HCT116 (cell line): ENCODE measurements at places on chromosomes 6 and 20.

- DNase-seq: no peak
Measured at GRCh38 chr6:12296255-12296573, 6.1 kb downstream of the EDN1 start.

GRCh38 chr6:11650025-11650696, 112.6 kb downstream of the TMEM170B start:
- no peak for DNase-seq

DNA sequence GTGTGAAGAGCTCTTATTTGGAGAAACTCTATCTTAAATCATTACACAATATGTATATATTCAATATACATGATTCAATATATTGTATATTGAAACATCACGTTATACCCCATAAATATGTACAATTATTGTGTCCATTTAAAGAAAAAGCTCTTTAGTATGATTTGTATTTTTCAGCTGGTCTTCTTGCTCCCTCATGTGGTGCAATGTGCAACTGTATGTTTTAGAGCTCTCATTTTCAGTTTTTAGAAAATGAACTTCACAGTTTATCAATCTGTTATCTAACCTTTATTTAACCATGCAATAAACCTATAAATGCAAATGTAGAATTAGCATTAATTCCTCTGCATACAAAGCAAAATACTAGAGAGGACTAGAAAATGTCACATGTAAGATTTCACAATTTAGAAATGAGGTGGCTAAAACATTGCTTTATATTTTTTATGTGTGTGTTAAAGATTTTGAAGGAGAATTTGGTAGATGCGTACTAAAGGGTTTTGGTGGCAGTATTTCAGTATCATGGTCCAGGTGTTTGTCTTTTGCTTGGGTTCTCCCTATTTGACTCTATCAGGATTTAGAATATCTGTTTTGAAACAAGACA, 167.1 kb downstream of the PHF3 start:
- no peak for DNase-seq

GRCh38 chr6:165047952-165048351, 261.5 kb downstream of the C6orf118 start:
- no peak for DNase-seq

- peak; percentile 87 for DNase-seq
Measured at GRCh38 chr6:31366693-31367470, 9.9 kb upstream of the HLA-B start.

DNA sequence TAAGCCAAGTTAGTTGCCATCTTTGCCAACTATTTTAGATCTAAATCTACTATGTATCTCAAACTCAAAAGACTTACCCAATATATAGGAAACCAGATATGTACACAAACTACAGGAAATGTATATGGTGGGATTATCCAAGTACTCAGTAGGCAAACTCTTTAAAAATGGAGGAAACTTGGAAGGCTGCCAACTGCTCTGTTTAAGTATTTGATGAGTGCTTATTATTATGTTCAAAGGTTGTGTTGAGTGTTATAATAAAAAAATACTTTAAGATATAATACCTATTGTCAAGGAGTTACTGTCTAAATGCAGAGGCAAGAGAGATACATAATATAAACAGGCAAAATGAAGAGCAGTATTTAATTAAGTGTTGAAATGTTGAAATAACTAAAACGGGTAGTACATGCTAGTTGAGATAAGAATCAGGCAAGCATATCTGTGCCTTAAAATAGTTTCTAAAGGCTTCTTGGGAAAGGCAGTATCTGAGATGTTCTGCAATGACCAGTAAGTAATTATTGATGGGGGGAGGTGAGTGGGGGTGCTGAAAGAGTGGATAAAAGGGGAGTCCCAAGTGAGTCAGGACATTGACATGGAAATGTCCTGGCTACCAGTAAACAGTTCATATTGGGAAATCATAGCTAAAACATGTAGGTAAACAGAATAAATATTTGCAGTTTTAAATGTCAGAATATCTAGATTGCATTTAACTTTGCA, 6.5 kb upstream of the DST start:
- DNase-seq: no peak

- no peak for DNase-seq
Measured at GRCh38 chr6:157054531-157054979, 268.8 kb downstream of the TMEM242 start.

DNA sequence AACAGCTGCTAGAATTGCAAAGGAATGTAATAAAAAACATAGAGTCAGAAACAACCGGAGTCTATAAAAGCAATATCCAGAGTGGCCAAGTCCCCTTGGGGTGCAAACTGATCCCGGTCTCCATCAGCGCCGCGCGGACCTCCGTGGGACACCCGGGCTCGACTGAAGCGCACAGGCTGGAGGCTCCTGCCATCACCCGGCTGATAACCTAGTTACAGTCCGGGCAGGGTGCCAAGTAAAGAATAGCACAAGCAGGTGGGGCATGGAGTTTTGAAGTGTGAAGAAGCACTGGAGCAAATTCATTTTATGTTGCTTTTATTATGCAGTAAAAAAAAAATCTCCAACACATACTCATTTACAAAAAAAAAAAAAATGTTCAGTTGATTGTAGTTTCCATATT, 205.1 kb upstream of the GMDS start:
- DNase-seq: no peak

- no peak for DNase-seq
Measured at GRCh38 chr6:90083891-90084290, 189.6 kb downstream of the GJA10 start.

DNA sequence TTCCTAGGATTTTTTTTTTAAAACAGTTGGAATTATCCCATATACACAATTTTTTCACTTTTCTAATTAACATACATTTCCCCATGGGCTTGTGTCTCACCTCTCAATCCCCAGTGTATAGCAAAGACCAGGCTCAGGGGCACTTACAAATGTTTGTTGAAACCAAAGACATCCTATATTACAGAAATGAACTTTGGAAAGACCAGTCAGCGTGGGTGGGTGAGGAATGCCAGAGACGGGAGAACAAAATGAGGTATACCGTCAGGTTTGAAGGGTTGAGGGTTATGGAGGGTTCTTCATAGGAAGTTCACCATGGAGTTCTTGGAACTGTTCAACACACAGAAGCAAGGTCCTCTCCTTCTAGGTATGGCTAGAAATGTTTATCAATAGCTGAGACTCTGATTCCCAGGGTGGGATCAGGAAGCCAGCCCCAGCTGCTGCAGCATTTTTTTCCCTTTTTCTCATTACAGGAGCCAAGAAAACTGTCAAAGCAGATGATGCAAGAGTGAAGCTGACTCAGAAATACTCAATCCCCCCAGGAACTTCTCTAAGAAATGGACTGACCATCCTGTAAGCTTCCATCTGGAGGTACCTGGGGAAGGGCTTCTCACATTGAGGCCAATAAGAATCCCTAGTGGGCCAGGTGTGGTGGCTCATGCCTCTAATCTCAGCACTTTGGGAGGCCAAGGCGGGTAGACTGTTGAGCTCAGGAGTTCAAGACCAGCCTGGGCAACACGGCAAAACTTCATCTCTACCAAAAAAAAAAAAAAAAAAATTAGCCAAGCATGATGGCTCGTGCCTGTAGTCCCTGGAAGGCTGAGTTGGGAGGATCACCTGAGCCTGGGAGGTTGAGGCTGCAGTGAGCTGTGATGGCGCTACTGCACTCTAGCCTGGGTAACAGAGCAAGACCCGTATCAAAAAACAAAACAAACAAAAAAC, 15.9 kb upstream of the TBC1D20 start:
- no peak for DNase-seq

GRCh38 chr6:52164319-52165094, 21.7 kb upstream of the IL17A start:
- no peak for DNase-seq

DNA sequence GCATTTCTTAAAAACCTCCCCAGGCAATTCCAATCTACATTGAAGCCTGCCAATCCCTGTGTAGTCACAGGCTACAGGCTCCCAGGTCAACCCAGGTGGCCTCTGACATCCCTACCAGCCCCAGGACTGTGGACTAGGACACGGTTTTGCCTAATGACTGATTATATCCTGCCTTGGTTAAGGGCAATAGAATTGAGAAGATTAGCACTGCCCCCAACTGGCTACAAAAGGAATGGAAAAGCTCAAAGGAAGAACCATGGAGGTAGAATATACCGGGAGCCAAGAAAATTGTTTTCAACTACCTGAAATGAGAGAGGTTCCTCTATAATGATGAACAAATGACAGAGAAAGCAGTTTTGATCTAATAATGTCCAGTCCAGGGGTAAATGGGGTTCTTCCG, 421.1 kb upstream of the AGPAT4 start:
- DNase-seq: peak; percentile 7

DNA sequence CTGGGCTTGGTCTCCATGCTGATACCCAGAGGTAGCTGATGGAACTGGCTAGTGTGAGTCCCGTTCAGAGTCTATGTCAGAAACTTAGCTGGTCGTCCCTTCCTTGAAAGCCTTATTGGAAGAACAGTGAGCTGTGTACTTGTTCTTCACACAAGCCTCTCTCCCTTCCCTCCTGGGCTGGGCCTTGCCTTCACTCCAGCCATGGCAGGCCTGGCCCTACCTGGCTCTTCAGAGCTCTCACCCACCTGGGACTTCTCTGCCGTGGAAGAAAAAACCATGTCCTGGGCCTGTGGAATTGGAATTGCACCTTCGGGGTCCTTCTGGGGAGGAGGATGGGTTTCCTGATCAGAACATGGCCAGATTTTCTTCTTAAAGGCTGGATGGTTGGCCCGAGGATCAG, 20.3 kb upstream of the ZNF831 start:
- no peak for DNase-seq

- no peak for DNase-seq
Measured at GRCh38 chr6:169990095-169991030, 238.9 kb downstream of the ERMARD start.

DNA sequence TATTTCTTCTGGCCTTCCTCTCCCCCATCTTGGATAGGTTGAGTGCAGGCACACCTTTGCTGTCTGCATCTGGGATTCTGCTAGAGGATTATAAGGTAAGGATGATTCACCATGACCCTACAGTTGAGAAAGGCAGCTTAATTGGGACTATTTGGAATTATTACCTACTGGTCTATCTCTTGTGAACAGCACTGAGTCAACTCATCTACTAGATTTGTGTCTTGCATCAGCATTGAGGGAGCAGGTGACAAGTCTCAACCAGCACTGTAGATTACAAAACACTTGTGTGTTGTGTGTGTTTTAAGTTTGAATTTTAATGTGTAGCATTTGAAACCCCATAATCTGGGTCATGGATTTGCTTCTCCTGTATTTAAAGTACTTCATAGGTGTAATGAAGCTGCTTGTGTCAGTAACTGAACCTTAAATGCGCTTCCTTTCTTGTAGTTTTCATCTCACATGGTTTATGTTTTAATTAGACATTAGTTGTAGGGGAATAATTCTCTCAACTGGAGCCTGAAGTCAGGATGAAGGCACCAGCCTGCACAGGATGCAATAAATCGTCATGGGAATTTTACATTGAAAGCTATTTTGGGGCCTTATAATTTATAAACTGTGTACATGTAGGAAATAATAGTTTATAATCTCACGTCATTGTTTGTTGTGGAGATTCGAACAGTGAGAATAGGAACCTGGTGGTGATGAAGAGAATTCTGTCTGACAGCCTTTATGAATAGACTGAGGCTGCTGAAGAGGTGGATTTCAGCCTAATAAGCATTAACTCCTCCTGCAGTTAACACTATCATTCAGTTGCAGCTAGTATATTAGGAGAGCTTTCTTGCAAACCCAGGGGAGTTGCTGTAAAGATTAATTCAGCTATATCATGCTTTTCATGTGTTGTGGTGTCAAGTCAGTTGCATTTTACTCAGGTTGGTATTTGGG, 125.1 kb downstream of the JARID2 start:
- DNase-seq: no peak

GRCh38 chr6:110395221-110395620, 20.2 kb downstream of the DDO start:
- no peak for DNase-seq

DNA sequence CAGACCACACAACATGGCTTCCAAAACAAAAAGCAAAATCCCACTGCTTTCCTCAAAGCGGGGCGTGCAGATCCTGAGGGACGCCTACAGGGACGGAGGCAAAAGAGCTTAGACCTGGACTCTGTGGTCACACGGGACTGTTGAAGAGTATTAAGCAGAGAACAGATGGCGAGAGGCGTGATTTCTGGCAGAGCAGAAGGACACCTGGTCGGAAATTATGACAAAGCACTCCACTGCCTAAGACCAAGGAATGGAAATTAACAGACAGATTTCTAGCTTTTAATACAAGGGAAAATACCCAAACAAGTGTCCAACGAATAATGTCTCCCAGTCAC, 15.4 kb downstream of the CST7 start:
- DNase-seq: no peak

- DNase-seq: no peak
Measured at GRCh38 chr20:52152921-52153320, 38.7 kb downstream of the ZFP64 start.

DNA sequence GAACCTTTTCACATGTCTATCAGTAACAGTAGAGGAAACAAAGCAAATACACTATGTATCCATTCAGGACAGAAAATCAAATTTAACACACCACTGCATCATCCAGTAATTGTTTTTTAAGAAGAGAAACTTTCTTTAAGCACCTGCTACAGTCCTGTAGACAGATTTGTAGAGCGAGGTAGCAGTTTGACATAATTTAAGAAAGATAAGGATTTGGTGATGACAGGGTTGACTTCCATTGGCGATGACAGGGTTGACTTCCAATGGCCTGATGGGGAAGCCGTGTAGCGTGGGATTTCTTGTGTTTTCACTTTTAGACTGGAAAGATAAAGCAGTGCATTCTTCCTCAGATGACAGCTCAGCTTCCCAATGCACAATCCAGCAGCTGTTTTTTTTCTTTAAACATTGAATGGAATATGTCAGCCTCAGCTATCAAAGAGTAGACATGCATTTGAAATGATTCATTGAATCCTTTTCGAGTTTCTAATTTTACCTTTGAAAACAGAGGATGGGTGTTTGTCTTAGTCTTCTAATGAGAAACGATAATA, 68.5 kb downstream of the ECT2L start:
- no peak for DNase-seq

DNA sequence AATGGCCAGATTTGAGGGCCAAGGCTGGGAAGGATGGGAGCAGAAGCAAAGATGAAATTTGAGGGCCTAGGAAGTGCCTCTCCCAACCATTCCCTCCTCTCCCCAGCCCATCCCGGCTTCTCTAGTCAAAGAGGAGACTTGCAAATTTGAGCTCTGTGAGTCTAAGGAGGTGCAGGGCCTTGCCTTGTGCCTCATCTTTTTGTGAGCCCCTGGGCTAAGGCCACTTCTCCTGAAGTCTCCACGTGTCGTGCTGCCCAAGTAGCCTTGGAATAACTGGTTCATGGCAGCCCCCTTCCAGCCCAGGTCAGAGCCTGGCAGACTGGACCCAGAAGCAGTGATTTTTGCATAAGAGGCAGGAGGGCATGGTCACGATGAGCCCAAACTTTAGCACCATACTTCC, 6.7 kb downstream of the PTGIS start:
- DNase-seq: no peak

DNA sequence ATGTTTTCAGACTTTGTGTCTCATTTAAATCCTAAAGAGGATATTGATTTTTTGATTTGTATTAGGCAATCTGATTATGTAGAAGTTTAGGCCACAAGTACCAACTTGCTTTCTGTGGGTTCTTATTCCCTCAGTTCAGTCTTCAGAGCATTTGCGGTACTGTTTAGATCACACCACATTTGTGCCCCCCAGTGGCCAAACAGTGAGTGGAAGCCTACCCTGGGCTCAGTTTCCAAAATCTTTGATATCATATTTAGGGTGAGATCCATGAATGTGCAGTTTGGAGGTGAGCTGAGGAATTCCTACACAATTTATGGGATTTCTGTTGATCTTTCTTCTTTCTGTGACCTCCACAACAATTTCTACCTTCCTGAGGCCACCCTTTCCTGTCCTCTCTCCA, 92.3 kb upstream of the FUT9 start:
- peak; percentile 7 for DNase-seq
